ENCODE measurements at places on chromosomes 1 and 21. TPM values are rescaled to one million over a fixed set of nuclear protein-coding genes. Genes with fewer than 3 reads are reported as not detected.

DNA sequence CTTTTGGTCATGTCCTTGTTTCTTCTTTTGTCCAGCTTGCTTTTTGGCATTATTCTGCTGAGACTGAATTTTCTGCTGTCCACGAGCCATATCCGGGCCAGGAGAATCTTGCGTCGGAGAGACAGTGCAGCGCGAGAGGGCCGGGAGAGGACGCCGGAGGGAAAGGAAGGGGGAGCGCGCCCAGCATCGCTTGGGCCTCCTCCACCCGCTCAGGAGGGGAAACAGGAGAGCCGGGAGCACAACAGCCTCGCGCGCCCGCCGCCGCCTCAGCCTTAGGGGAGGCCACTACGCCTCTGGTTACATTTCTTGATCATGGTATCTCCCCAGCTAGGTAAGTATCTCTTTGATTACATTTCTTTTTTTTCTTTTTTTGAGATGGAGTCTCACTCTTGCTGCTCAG lies 7.4 kb upstream of the DEGS1 start:
- DNase-seq, result no peak
- no peak overlapping the region for H3K27ac ChIP-seq
- no peaks in the 10 kb centered on the region for H3K27me3 ChIP-seq
- no peaks in the 10 kb centered on the region for H3K4me1 ChIP-seq
- H3K36me3 ChIP-seq, result no peaks in the 10 kb centered on the region
- peak overlapping the region; percentile 23 for H3K4me3 ChIP-seq

DNA sequence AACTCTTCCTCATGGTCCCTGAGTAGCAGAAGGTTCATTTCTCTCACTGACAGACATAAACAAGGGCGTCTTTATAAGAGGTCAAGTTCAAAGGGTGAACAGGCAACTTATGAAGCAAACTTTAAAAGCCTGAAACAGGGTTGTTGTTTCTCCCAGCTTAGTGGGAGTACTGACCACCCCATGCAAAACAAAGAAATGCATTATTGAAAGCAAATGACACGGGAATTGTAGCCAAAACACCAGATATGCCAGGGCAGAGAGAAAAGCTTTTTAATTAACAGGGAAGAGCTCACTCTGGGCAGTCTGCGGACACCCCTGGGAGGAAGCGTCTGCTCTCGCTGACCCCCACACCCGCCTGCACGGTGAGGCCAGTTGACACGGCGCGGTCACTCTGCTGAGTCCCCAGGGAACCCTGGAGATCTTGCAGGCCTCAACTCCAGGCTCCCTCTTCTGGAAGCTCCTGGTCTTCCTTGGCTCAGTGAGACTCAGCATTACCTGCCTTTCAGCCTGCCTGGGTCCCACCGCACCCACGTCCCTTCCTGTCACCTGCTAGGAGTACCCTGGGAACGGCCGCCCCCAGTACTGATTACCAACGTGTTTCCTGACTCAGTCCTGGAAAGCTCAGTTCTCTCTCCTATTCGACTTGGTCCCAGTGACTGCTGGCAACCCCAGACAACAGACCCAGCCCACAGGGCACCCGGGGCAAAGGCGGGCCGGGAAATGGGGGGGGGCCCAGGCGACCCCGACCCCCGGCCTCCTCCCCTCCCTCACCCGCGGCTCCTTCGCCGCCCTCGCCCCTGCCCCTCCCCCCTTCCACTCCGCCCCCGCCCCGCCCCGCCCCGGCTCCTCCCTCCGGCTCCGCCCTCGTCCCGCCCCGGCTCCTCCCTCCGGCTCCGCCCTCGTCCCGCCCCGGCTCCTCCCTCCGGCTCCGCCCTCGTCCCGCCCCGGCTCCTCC lies 972 bp downstream of the CFAP410 start:
- DNase-seq, result no peak
- H3K27ac ChIP-seq, result peak overlapping the region; percentile 99
- peak overlapping the region; percentile 44 for H3K4me3 ChIP-seq
- H3K27me3 ChIP-seq, result no peaks in the 10 kb centered on the region

- no peak for DNase-seq
- no peak overlapping the region for H3K27ac ChIP-seq
- no peaks in the 10 kb centered on the region for H3K4me1 ChIP-seq
Measured at GRCh38 chr1:38486085-38486484, 373.5 kb downstream of the RRAGC start.

GRCh38 chr1:72521659-72522058 lies 239.3 kb upstream of the NEGR1 start:
- no peaks in the 10 kb centered on the region for H3K36me3 ChIP-seq
- no peak overlapping the region for H3K27ac ChIP-seq
- no peak for DNase-seq
- H3K4me1 ChIP-seq, result no peaks in the 10 kb centered on the region
- H3K4me3 ChIP-seq, result no peak overlapping the region

F13B gene
- not detected for total RNA-seq

LINGO4 gene
- total RNA-seq, result 0.88 TPM

CBS gene
- total RNA-seq, result 6.9 TPM

GRCh38 chr1:158212320-158212719 lies 31.6 kb downstream of the CD1D start:
- H3K27me3 ChIP-seq, result peaks cover 8% of the 10 kb centered on the region
- no peak overlapping the region for H3K27ac ChIP-seq
- H3K36me3 ChIP-seq, result no peaks in the 10 kb centered on the region
- H3K4me3 ChIP-seq, result no peak overlapping the region

DNA sequence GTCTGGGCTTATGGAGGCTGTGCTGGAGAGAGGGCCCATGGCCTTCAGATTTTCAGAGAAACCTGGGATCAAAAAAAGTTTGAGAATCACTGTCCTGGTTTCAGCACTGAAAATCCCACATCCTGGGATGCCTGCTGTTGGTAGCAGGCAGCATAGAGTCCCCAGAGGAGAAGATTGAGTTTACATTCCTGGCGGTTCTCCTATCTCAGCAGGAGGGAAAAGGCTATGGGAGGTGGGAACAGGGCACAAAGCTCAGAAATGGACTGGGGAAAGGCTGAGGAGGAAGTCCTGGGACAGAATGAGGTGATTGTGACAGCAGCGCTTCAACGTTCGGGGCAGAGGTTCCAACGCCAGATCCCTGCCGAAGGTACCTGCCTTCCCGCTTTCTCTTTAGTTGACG lies 103.4 kb downstream of the ETS2 start:
- DNase-seq, result no peak
- H3K27me3 ChIP-seq, result no peaks in the 10 kb centered on the region
- H3K27ac ChIP-seq, result peak overlapping the region; percentile 87
- no peak overlapping the region for H3K4me3 ChIP-seq

DNA sequence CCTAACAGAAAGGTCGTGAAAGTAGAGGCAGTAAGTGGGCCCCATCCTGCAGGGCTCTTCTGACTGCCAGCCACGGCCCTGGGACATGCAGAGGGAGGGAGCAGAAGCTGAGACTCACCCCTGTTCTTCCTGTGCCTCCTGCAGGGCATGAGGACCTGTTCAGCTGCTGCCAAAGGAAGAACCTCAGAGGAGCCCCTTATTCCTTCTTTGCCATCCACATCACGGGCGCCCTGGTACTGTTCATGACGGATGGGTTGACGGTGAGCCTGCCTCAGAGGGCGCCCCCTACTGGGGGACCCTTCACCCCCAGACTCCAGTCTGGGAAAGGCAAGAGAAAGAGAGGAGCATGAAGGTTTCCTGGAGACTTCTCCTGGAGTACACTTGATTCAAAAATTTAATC lies 47.1 kb downstream of the ELK4 start:
- H3K27ac ChIP-seq, result no peak overlapping the region
- no peaks in the 10 kb centered on the region for H3K4me1 ChIP-seq
- no peak for DNase-seq

GRCh38 chr21:46633566-46633965 lies 1.9 kb upstream of the PRMT2 start:
- no peak overlapping the region for H3K27ac ChIP-seq
- H3K36me3 ChIP-seq, result no peaks in the 10 kb centered on the region
- no peak overlapping the region for H3K4me3 ChIP-seq
- H3K4me1 ChIP-seq, result peaks cover 9% of the 10 kb centered on the region
- no peak for DNase-seq

- no peaks in the 10 kb centered on the region for H3K36me3 ChIP-seq
- peak within 1 kb of the TSS; percentile 81 for H3K27ac ChIP-seq
- peak; percentile 71 for DNase-seq
- peak within 1 kb of the TSS; percentile 54 for H3K4me3 ChIP-seq
- H3K4me1 ChIP-seq, result no peaks in the 10 kb centered on the region
- no peaks in the 10 kb centered on the region for H3K27me3 ChIP-seq
Measured at GRCh38 chr1:109397581-109398342, at the start of gene SORT1. SORT1 (minus strand) TSS chr1:109397918; CDS start chr1:109397892, 26 bp downstream.

CD1B gene
- total RNA-seq, result not detected

- no peaks in the 10 kb centered on the region for H3K27me3 ChIP-seq
- H3K27ac ChIP-seq, result peak overlapping the region; percentile 56
- no peaks in the 10 kb centered on the region for H3K36me3 ChIP-seq
- peak; percentile 54 for DNase-seq
Measured at GRCh38 chr1:196400478-196401451, 207.5 kb downstream of the KCNT2 start.

GRCh38 chr1:229040630-229041358 lies 230.1 kb upstream of the RAB4A start:
- no peaks in the 10 kb centered on the region for H3K27me3 ChIP-seq
- no peak for DNase-seq
- no peak overlapping the region for H3K4me3 ChIP-seq
- no peak overlapping the region for H3K27ac ChIP-seq

MX2 gene
- total RNA-seq, result 31.5 TPM

DNA sequence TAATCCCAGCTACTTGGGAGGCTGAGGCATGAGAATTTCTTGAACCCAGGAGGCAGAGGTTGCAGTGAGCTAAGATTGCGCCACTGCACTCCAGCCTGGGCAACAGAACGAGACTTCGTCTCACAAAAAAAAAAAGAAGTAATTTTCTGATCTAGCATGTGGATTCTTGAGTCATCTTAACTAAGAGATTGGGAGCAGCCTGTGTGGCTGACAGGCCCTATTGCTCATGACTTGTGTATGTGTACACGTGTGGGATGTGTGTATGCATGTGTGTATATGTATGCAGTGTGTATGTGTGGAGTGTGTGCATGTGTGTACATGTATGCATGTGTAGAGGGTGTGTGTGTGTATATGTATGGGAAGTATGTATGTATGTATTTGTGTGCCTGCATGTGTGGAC lies 29.5 kb downstream of the DOP1B start:
- DNase-seq, result no peak
- H3K4me3 ChIP-seq, result no peak overlapping the region
- H3K4me1 ChIP-seq, result no peaks in the 10 kb centered on the region
- H3K27ac ChIP-seq, result no peak overlapping the region
- no peaks in the 10 kb centered on the region for H3K27me3 ChIP-seq
- no peaks in the 10 kb centered on the region for H3K36me3 ChIP-seq

DNA sequence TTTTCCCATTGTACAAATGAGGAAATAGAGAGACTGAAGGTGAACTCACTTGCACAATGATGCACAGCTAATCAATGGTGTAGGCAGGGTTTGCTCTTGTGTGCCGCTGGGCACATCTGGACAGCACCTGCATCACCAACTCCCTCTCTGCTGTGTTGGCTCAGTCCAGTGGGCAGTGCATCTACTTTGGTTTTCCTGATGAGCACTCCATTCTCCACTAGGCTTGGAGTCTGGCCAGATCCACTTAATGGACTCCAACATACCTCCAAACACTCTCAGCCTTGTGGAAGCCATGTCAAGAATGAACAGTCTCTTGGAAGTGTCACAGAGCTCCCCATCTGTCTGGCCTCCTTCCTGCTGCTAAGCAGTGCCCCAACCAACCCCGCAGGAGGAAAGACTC lies 152.2 kb downstream of the HIVEP3 start:
- peaks cover 7% of the 10 kb centered on the region for H3K4me1 ChIP-seq
- DNase-seq, result no peak
- no peaks in the 10 kb centered on the region for H3K27me3 ChIP-seq
- no peak overlapping the region for H3K4me3 ChIP-seq
- no peak overlapping the region for H3K27ac ChIP-seq

- no peak overlapping the region for H3K27ac ChIP-seq
- peaks cover 4% of the 10 kb centered on the region for H3K36me3 ChIP-seq
- H3K4me3 ChIP-seq, result no peak overlapping the region
Measured at GRCh38 chr21:46436621-46437020, 22.1 kb upstream of the DIP2A start.

- DNase-seq, result no peak
- no peaks in the 10 kb centered on the region for H3K27me3 ChIP-seq
- no peaks in the 10 kb centered on the region for H3K36me3 ChIP-seq
- H3K27ac ChIP-seq, result peak overlapping the region; percentile 68
- H3K4me1 ChIP-seq, result no peaks in the 10 kb centered on the region
Measured at GRCh38 chr1:222464841-222465210, 83.1 kb downstream of the HHIPL2 start.

TMCO4 gene
- 26.7 TPM for total RNA-seq

ADAMTS5 gene
- 34.4 TPM for total RNA-seq

PRAMEF33 gene
- total RNA-seq, result not detected

GRCh38 chr1:116686723-116687352 lies 19.3 kb upstream of the IGSF3 start:
- H3K4me3 ChIP-seq, result no peak overlapping the region
- H3K27ac ChIP-seq, result no peak overlapping the region
- H3K36me3 ChIP-seq, result no peaks in the 10 kb centered on the region
- H3K27me3 ChIP-seq, result no peaks in the 10 kb centered on the region
- no peaks in the 10 kb centered on the region for H3K4me1 ChIP-seq
- no peak for DNase-seq

HCRTR1 gene
- not detected for total RNA-seq

GRCh38 chr1:116881879-116882520 lies 27.7 kb upstream of the PTGFRN start:
- no peaks in the 10 kb centered on the region for H3K27me3 ChIP-seq
- peak overlapping the region; percentile 78 for H3K27ac ChIP-seq
- H3K4me1 ChIP-seq, result no peaks in the 10 kb centered on the region
- H3K36me3 ChIP-seq, result no peaks in the 10 kb centered on the region
- no peak for DNase-seq

SPRR1B gene
- total RNA-seq, result not detected

DNA sequence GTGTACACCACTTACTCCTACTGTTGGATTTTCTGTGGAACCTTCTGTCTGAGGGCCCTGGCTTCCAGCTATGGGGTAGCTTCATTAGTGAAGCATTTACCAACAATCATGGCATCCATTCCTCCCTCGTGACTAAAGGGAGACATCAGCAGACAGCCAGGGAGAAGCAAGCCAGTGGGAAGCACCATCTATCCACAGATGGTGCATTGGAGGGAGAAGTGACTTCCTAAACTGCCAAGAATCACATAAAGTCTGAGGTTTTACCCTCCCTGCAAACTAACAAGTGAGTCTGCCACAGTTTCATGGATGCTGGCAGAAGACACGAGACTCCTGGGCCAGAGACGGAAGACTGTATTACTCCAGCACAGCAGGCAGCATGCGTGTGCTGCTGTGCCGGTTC lies 31.4 kb downstream of the UMODL1 start:
- no peak overlapping the region for H3K27ac ChIP-seq
- no peaks in the 10 kb centered on the region for H3K27me3 ChIP-seq
- no peaks in the 10 kb centered on the region for H3K36me3 ChIP-seq
- H3K4me3 ChIP-seq, result no peak overlapping the region

- no peak overlapping the region for H3K4me3 ChIP-seq
- peak overlapping the region; percentile 88 for H3K27ac ChIP-seq
- DNase-seq, result no peak
- no peaks in the 10 kb centered on the region for H3K27me3 ChIP-seq
- no peaks in the 10 kb centered on the region for H3K36me3 ChIP-seq
- H3K4me1 ChIP-seq, result peaks cover 26% of the 10 kb centered on the region
Measured at GRCh38 chr1:229093238-229093540, 177.7 kb upstream of the RAB4A start.

Measured in breast epithelium (tissue), 4 donors.